ENCODE measurements at places on chromosomes 16 and 17. TPM values are rescaled to one million over a fixed set of nuclear protein-coding genes. Genes with fewer than 3 reads are reported as not detected.

- peak overlapping the region; percentile 91 for H3K4me3 ChIP-seq
- H3K4me1 ChIP-seq, result no peaks in the 10 kb centered on the region
- H3K27ac ChIP-seq, result peak overlapping the region; percentile 97
- DNase-seq, result peak; percentile 70
These were observed 537 bp downstream of the CNOT1 start for GRCh38 chr16:58628845-58629732.

MT1E gene
- total RNA-seq, result not detected

HSD17B1 gene
- total RNA-seq, result 3.3 TPM

PRKCB gene
- total RNA-seq, result 0.76 TPM

BPTF gene
- total RNA-seq, result 161 TPM

DNA sequence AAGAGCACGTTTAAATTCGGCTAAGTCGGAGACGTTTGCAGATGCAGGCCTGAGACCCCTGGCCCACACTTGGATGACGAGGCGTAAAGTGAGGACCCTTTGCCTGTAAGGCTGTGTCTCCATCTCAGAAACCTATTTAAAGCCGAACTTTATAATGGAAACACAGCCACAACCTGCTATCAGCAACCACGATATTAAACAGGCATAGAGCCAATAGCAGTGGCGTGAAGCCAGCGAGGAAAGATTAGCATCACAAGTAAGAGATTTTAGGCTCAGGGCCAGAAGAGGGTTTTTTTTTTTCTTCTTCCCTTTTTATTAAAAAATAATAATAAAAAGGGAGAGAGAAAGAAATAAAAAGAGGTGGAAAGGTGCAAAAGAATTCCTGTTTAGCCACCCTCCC, 111.3 kb upstream of the NOL11 start:
- H3K27me3 ChIP-seq, result no peaks in the 10 kb centered on the region
- no peak for DNase-seq
- H3K36me3 ChIP-seq, result no peaks in the 10 kb centered on the region
- H3K27ac ChIP-seq, result no peak overlapping the region
- H3K4me3 ChIP-seq, result no peak overlapping the region
- H3K4me1 ChIP-seq, result no peaks in the 10 kb centered on the region

DNA sequence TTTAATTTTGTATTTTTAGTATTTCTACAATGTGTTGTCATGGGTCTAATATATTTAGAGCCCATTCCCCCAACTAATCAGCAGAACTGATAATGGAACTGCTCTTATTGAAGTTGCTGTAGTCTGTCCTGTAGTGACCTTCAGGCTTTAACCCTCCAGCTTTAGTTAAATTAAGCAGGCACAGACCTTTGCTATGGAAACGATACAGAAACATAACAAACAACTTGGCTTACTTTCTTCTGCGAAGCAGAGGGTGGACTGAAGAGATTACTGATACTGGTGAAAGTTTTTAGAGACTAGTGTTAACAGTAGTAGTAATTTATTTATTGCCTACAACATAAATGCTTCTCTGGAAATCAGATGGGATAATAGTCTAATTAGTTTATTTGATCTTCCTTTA, 61.4 kb downstream of the NFATC3 start:
- H3K36me3 ChIP-seq, result no peaks in the 10 kb centered on the region
- no peaks in the 10 kb centered on the region for H3K27me3 ChIP-seq
- H3K4me3 ChIP-seq, result no peak overlapping the region
- DNase-seq, result no peak
- H3K4me1 ChIP-seq, result no peaks in the 10 kb centered on the region

GRCh38 chr17:40072040-40072734, 9.4 kb downstream of the THRA start:
- no peak overlapping the region for H3K4me3 ChIP-seq
- no peak overlapping the region for H3K27ac ChIP-seq
- no peaks in the 10 kb centered on the region for H3K27me3 ChIP-seq
- H3K4me1 ChIP-seq, result peaks cover 50% of the 10 kb centered on the region
- no peaks in the 10 kb centered on the region for H3K36me3 ChIP-seq

GRCh38 chr17:6523330-6523729, 33.0 kb downstream of the PITPNM3 start:
- H3K36me3 ChIP-seq, result no peaks in the 10 kb centered on the region
- H3K4me1 ChIP-seq, result no peaks in the 10 kb centered on the region
- DNase-seq, result peak; percentile 91
- H3K27me3 ChIP-seq, result no peaks in the 10 kb centered on the region
- no peak overlapping the region for H3K27ac ChIP-seq

DNA sequence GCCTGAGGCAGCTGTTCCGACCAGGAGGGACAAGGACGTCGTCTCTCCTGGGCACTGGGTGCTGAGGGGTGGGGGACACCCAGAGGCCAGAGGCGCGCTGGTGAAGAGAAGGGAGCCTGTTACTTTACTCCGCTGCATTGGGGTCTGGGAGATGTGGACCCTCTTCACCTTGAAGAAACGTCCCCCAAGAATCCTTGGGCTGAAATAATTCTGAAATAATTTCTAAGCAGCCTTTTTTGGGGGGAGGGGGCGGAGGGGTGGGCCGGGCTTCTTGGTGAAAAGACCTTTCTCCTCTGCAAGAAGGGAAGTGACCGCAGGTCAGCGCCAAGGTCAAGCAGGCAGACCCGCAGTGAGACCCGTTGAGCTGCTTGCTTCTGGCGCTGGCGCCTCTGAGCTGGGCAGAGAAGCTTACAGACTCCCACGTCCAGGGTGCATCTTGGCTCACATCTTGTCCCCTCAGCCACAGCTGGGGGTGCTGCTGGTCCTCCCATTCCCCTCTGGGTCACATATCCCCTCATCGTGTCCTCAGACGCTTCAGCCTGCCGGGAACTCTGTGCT, 1.1 kb downstream of the SYT17 start:
- peaks cover 3% of the 10 kb centered on the region for H3K4me1 ChIP-seq
- peak overlapping the region; percentile 80 for H3K4me3 ChIP-seq
- no peak overlapping the region for H3K27ac ChIP-seq
- H3K27me3 ChIP-seq, result peaks cover 9% of the 10 kb centered on the region
- DNase-seq, result peak; percentile 62

- H3K27ac ChIP-seq, result no peak overlapping the region
- peaks cover 4% of the 10 kb centered on the region for H3K36me3 ChIP-seq
- H3K4me1 ChIP-seq, result no peaks in the 10 kb centered on the region
These were observed 200.4 kb downstream of the LGALS9B start for GRCh38 chr17:20266806-20267458.

ZNF423 gene
- 28.4 TPM for total RNA-seq

SHISA9 gene
- total RNA-seq, result 4.4 TPM

DNA sequence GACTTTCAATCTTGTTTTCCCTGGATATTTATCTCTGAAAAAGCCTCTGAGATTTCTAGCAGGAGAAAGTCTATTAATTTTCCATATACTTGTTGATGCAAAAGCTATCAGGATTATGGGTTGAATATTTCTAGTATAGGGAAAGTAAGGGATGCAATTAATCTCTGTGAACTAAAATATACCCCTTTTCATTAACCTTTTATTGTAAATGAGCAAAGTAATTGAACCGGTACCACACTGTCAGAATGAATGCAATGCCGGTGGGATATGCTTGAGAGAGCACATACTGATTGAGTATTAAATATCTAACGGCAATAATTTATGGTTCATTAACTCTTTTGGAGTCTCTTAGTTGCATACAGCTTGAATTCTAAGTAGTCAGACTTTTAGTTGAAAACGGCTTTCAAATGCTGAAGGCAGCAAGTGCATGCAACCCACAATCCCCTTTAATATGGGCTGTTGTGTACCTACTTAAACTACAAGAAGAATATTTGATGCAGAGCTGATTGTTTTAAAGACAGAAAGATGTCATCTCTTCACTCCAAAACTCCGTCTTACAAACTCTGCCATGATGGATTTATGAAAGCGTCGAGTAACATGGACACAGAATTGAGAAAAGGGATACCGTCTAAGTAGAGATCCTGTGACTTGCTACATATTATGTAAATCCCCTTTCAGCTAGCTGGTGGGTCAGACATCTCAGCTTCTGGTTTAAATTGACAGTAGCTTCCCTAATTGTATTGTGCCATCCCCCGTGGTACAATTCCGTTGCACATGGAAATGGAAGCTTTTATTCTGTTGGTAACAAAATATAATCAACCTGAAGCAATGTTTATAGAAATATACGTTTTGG, 141.3 kb upstream of the CDH8 start:
- H3K4me1 ChIP-seq, result no peaks in the 10 kb centered on the region
- no peaks in the 10 kb centered on the region for H3K36me3 ChIP-seq
- H3K27ac ChIP-seq, result no peak overlapping the region
- H3K4me3 ChIP-seq, result no peak overlapping the region
- no peak for DNase-seq
- H3K27me3 ChIP-seq, result no peaks in the 10 kb centered on the region

- no peaks in the 10 kb centered on the region for H3K36me3 ChIP-seq
- H3K27ac ChIP-seq, result no peak overlapping the region
- peaks cover 8% of the 10 kb centered on the region for H3K4me1 ChIP-seq
- no peak overlapping the region for H3K4me3 ChIP-seq
- DNase-seq, result no peak
These were observed 10.8 kb upstream of the TPPP3 start for GRCh38 chr16:67403976-67404555.

DNA sequence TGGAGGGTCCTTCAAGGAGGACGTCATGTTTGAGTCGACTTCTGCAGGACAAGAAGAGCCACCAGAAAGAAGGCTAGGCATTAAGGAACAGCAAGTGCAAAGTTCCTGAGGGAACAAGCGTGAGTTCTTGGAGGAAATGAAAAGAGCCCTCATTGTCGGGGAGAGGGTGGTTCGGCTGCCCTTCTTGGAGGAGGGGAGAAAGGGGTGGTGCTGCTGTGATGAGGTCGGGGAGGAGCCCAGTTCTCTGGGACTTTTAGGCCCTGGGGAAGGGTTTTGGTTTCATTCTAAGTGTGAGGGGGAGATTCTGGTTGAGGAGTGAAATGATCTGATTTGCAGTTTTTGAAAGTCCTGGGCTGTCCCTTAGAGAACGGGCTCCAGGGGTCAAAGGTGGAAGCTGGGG, 4.1 kb downstream of the BICDL2 start:
- no peak overlapping the region for H3K27ac ChIP-seq
- H3K27me3 ChIP-seq, result peaks cover 55% of the 10 kb centered on the region
- DNase-seq, result no peak
- no peaks in the 10 kb centered on the region for H3K36me3 ChIP-seq
- H3K4me1 ChIP-seq, result no peaks in the 10 kb centered on the region

GRCh38 chr17:38728290-38728831, 1.8 kb upstream of the CISD3 start:
- no peak overlapping the region for H3K27ac ChIP-seq
- peaks cover 3% of the 10 kb centered on the region for H3K4me1 ChIP-seq

- peaks cover 9% of the 10 kb centered on the region for H3K4me1 ChIP-seq
- no peak overlapping the region for H3K4me3 ChIP-seq
- H3K36me3 ChIP-seq, result no peaks in the 10 kb centered on the region
- no peak overlapping the region for H3K27ac ChIP-seq
- no peaks in the 10 kb centered on the region for H3K27me3 ChIP-seq
These were observed 27.9 kb upstream of the HSBP1 start for GRCh38 chr16:83779886-83780285.

MYCBPAP gene
- total RNA-seq, result 7.1 TPM

TNFRSF17 gene
- not detected for total RNA-seq

GRCh38 chr17:15266325-15267125, 1.4 kb upstream of the PMP22 start:
- H3K27me3 ChIP-seq, result peaks cover 76% of the 10 kb centered on the region
- no peaks in the 10 kb centered on the region for H3K36me3 ChIP-seq
- H3K4me3 ChIP-seq, result no peak overlapping the region
- no peak overlapping the region for H3K27ac ChIP-seq

FBXO31 gene
- 20.3 TPM for total RNA-seq

DNA sequence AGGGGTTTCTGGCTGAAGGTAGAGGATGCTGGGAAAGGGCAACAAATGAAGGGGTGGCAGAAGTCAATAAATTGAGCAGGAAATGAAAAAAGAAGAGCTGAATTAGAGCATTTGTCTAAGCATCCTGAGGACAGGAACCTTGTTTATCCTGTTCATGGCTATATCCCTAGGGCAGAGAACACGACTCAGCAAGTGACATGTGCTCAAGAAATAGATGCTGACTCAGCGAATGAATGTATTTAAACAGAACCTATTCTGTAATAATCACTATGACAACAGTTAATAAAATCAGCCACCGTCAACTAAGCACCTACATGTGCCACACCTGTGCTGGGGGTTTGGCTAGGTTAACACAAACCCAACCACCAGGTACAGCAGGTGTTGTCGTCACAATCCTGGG, 80.3 kb downstream of the CDK5R1 start:
- no peak overlapping the region for H3K4me3 ChIP-seq
- no peaks in the 10 kb centered on the region for H3K36me3 ChIP-seq
- H3K27me3 ChIP-seq, result no peaks in the 10 kb centered on the region
- no peak overlapping the region for H3K27ac ChIP-seq
- H3K4me1 ChIP-seq, result peaks cover 4% of the 10 kb centered on the region

DNA sequence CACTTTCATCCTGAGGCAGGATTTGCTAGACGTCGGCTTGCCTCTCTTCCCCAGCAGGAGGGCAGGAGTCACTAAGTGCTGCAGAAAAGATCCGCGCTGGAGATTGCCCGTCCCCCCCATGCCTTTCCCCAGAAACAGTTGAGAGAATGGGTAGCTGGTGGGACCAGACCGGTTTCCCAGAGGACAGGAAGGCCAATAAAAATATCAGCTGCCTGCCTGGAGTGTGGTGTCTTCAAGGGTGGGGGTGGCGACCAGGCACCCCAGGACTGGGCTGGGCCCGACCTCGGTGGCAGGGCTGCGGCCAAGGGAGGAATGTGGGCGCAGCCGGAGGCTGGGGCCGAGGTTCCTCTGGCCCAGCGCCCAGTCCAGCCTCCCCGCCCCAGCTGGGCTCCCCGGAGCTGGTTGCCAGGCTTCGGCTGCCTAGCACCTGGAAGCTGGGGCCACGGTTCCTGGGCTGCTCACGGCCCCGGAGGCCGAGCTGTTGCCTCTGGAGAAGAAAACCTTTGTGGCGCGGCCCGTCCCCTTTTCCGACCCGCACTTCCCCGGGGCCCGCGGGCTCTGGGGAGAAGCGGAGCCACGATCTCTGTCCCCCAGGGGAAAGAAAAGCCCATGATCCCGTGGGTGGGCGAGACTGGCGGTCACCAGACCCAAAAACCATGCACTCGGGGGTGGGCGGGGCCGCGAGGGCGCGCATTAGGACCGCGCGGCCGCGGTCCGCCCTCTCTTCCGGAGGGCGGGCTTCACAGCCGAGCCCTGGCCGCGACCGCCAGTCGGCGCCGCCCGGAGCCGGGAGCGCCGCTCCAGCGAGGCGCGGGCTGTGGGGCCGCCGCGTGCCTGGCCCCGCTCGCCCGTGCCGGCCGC, at the start of gene TRAF4:
Gene TRAF4 (plus strand): TSS at position 769 of the 861 bp plus-strand sequence. CDS start 102 bp downstream, outside the sequence.
- peaks cover 10% of the 10 kb centered on the region for H3K4me1 ChIP-seq
- H3K27ac ChIP-seq, result peak within 1 kb of the TSS; percentile 99
- peaks cover 33% of the 10 kb centered on the region for H3K36me3 ChIP-seq
- DNase-seq, result peak; percentile 97
- H3K4me3 ChIP-seq, result peak within 1 kb of the TSS; percentile 99

Data from endodermal cell (in vitro differentiated cells).